AG08395 (cell line): ENCODE measurements at places on chromosomes 11 and 22.
A peak's percentile ranks its signal among the peaks of the same experiment; 100 is the strongest.

- DNase-seq, result no peak
Measured at GRCh38 chr11:121648306-121648705, 195.5 kb upstream of the SORL1-AS1 start.

GRCh38 chr11:79054636-79055035 is 386.2 kb downstream of the TENM4 start:
- DNase-seq, result no peak

GRCh38 chr22:24937114-24937513 is 9.4 kb downstream of the LHFPL7 start:
- peak; percentile 31 for DNase-seq

DNA sequence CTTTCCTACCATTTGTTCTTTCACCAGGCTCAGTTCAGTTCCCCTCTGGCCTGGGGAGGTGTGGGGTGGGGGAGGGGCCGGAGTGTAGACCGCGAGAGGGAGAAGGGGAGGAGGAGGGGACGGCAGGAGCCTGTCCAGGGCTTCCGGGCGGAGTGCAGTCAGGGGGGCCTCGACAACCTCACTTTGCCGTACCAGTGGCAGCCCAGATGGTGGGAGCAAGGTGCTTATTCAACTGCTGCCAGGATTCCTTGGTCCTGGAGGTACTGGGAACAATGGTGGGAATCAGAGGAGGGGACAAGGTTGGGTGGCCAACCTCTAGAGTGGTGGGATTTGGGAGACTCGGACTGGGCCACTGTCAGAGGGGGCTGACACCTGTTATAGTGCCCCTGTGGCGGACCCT is 1.2 kb downstream of the BACE1 start:
- no peak for DNase-seq

- no peak for DNase-seq
Measured at GRCh38 chr11:64139049-64139448, 26.9 kb downstream of the MACROD1 start.

- no peak for DNase-seq
Measured at GRCh38 chr22:31094021-31094551, 13.0 kb downstream of the SMTN start.

DNA sequence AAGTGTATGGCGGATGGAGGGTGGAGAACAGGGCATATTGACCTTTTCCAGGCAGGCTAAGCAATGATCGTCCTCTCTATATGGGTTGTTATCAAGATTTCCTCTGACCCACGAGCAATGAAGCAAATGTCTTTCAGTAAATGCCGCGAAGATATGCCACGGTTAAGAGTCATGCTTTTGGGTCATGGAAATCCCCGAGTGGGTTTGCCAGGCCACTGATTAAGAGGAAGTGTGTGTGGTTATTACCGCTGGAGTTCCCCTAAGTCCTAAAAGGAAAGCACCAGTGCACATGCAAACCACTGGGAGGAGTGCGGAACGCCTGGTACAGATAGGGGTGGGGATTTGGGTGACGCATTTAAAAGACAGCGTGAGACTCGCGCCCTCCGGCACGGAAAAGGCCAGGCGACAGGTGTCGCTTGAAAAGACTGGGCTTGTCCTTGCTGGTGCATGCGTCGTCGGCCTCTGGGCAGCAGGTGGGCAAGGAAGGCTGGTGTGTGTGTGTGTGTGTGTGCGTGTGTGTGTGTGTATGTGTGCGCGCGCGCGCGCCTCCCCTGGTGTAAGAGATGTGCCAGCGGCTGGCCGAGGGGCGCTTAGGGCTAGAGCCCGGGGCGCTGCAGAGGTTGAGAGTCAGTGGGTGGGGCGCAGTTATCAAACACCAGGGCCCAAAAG is at the start of gene BIRC3:
Gene BIRC3, plus strand, starts transcription at position 386 of the 669 bp plus-strand sequence. CDS start 7,026 bp downstream, outside the sequence.
- peak; percentile 84 for DNase-seq

DNA sequence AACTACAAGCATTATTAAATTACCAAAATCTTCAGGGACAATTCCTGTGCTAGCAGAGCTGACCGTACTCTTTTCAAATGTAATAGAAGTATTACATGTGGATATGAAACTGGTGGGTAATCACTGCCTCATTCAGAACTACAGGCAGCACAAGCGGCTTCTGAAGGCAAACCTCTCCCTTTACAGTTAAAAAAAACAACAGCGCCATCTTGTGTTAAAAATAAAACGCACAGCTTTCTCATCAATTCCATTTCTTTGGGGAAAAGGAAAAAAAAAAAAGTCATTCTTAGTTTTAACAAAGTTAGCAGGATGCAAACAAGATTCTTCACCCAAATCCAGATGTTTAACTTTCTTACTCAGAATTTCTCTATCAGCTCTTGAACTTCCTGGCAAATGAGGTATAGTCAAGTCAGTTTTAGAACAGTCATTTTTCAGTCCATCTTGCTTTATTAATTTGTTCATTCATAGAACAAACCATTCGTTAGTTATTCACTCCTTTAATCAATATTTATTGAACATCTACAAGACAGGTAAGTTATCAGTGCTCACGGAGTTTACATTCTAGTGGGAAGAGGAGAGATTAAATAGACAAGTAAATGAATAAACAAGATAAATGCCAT is 331.8 kb upstream of the MPPED2 start:
- peak; percentile 58 for DNase-seq

GRCh38 chr11:77619576-77620198 is 17.9 kb downstream of the CLNS1A start:
- DNase-seq, result peak; percentile 5

GRCh38 chr22:47624252-47625012 is 862.0 kb downstream of the TBC1D22A start:
- no peak for DNase-seq

GRCh38 chr22:29331658-29332300 is 16.3 kb upstream of the RASL10A start:
- no peak for DNase-seq

- DNase-seq, result peak; percentile 61
Measured at GRCh38 chr22:36544107-36544620, 15.2 kb upstream of the EIF3D start.

DNA sequence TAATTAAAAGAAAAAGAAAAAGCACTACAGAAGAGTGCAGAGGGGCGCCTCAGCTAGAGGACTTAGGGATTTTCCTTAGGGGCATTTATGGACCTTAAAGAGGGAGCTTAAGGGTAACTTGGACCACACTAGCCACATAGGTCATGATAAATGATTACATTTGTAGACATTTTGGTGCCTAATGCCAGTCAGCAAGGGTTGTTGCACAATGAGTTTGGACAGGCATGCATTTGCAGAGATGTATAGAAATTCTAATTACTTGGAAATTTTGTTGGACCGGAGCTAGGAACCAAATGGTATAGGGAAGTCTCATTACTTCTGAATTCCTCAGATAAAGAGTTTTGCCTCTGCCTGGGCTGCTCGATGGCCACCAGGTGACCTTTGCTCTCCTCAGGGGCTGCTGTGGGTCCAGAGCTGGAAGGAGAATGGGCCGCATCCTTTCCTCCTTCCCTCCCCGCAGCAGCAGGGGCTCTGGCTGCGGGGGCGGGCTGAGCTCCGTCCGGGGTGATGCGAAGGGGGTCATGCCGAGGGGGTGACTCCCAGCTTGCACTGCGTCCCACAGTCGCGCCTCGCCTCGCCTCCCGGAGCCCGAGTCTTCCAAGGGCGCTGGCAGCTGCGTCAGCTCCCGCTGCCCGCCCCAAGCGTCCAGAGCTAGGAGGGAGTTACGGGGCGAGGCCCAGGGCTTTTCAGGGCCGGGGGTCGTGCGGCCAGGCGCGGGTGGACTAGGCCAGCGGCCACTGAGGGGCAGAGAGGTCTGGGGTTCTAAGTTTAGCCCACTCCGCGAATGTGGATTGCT is 20.3 kb upstream of the MALAT1 start:
- DNase-seq, result no peak

GRCh38 chr22:37018815-37019308 is 385 bp downstream of the TST start:
- peak; percentile 47 for DNase-seq

- no peak for DNase-seq
Measured at GRCh38 chr11:96091476-96091875, 167.6 kb upstream of the MTMR2 start.

GRCh38 chr22:48707763-48708557 is 1119.7 kb downstream of the BRD1 start:
- DNase-seq, result no peak

DNA sequence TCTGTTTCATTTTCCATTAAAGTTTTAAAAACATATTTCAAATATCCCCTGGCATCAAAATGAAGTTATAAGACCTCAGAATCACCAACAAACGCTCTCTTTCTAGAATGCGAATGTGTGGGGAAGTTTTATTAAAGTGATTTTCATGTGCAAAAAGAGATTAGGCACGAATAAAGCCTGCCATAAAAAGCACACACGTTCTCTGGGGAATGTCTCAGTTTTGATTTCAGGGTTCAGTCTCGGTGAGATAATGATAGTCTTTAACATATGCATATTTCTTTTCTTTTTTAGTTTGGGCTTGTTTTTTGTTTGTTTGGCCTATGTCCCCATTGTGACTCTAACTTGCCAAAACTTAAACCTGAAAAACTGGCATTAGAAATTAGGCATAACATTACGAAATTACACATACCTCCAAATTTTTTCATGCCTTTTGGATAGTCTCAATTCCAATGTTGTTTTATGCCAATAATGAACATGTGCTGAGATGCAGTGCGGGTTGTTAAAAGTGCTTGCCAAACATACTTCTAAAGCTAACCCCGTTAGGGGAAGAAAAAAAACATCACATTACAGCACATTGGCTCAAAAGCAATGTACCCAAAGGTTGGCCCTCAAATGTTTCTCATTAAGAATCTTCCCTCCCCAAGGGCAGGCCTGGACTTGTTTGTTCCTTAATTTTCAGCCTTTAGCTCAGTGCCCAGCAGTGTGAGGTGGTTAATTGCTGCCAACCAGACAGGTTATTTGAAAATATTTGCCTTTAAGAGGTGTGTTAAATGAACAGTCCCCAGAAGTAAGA is 33.2 kb upstream of the FBLN1 start:
- DNase-seq, result peak; percentile 30

DNA sequence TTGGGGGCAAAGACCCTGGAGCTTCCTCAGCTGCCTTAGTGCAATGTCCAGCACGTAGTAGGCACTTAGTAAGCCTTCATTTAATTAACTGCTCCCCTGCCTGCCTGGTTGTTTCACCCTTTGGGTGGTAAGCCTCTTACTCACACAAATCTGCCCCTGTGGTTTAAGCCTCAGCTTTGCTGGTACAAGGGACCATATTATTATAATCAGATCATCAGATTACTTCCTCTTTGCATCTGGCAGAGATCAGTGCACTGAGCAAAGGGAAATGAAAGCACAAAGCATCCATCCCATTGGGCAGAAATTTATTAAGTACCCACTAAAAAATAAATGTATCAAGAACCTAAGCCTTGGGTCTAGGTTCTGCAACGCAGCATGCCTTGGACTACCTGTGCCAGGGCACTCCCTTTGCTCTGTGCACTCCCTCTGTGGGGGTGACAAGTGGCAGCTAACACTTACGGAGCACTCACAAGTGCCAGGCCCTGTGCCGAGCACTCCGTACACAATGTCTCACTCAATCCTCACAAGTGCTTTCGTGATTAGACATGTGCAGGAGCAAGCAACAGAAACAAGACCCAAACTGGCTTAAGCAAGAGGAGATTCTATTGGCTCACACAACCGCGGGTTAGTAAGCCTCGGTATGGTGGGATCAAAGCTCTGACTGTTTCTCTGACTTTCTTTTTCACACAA is 34.9 kb upstream of the DAGLA start:
- DNase-seq, result no peak

- DNase-seq, result no peak
Measured at GRCh38 chr11:37881741-37882140, 1283.7 kb upstream of the RAG2 start.

GRCh38 chr11:92267968-92268367 is 43.4 kb downstream of the FAT3 start:
- no peak for DNase-seq

- DNase-seq, result peak; percentile 51
Measured at GRCh38 chr11:123430721-123431497, 840 bp downstream of the GRAMD1B start.

DNA sequence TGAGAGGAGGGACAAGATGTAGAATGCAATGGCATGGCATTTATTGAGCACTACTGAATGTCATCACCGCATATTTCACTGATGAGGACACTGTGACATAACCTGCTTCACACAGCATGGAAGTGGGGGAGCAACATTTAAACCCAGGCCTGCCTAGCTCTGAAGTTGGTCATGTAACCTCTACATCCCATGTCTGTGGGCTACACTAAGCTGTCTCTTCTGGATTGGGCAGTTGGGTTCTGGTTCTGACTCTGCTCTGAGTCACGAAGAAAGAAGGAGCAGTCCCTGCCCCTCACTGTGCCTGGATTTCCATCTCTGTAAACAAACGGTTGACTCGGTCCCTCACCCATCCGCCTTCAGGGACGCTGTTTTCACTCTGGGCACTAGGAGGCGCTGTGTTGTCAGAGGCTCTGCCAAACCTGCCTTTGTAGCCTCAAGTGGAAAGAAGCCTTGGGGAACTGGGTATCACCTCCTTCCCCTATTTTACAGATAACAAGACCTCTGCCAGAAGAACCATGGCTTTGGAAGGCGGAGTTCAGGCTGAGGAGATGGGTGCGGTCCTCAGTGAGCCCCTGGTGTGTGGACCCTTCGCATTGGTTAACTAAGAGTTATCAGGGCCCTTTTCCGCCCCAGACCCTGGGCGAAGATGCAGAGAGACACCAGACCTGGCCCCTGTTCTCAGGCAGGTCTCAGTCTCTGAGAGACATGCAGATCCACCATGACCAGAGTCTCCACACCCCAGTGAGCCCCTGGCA is 12.7 kb upstream of the ARHGEF17 start:
- peak; percentile 90 for DNase-seq

GRCh38 chr11:10302744-10303557 is 1.9 kb upstream of the ADM start:
- DNase-seq, result peak; percentile 62

GRCh38 chr11:72617080-72617762 is 57.0 kb downstream of the PDE2A start:
- DNase-seq, result peak; percentile 30

- peak; percentile 56 for DNase-seq
Measured at GRCh38 chr11:121645596-121645995, 192.8 kb upstream of the SORL1-AS1 start.

DNA sequence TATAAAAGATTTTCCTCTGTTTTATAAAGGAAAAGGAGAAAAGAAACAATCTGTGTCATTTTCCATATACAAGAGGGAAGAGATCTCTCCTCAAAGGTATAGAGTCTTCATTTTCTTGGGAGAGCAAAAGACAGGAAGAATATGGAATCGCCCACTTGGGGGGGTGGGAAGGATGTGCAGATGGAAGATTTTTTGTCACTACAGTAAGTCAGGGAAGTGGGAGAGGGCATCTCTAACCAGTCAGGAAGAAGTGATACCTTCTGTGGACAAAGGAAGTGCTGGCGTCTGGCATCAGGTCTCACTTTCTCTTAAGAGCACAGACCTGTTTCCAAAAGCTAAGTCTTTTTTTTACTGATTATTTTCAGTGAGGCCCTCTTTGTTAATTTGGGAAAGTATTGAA is 1.4 kb downstream of the PRR14L start:
- no peak for DNase-seq

DNA sequence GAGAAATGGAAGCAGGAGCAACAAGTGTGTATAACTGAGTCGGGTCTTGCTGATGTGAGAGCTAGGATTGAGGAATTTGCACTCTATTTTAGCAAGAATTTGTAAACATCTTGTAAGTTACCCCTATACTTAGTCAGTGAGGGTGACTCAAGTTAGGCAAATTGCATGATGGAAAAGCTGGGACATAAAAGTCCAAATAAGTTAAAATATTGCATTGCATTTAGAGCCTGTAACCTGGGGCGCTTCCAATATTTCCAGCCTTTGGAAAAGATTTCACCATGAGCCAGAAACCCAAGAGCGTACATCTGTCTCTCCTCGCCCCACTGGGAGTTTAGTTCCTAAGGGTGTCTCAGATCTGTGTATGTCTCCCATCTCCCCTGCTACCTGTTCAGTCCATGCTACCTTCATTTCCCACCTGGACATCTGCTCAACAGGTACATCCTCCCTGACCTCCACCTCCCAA is 37.0 kb upstream of the ACCSL start:
- peak; percentile 85 for DNase-seq
